NCI-H446 (cell line): ENCODE measurements at places on chromosomes 5 and 9.

- no peak for DNase-seq
These were observed 261.8 kb downstream of the CTNND2 start for GRCh38 chr5:11642438-11642837.

DNA sequence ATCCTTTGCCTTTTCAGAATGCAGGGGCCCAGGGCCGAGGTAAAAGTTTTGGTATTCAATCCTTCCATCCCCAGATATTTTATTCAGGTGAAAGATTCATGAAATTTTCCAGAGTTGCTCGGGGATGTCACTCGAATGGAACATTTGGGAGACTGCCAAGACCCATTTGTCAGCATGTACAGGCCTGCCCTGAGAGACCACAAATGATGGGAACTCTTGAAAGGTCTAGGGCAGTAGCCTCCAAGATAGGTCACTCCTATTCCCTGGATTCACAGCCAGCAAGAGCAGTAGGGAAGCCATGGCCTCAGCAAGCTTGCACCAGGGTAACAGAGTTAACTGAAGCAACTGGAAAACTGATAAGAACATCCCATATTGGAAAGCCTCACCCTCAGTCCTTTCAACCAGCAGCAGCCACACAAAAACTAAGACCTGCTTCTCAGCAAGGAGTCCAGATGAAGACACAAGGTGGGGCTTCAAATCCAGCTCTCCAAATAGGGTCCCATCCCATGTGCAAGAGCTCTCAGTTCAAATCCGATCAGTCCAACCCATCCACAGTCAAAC lies 12.5 kb downstream of the CARD6 start:
- DNase-seq, result peak; percentile 36

DNA sequence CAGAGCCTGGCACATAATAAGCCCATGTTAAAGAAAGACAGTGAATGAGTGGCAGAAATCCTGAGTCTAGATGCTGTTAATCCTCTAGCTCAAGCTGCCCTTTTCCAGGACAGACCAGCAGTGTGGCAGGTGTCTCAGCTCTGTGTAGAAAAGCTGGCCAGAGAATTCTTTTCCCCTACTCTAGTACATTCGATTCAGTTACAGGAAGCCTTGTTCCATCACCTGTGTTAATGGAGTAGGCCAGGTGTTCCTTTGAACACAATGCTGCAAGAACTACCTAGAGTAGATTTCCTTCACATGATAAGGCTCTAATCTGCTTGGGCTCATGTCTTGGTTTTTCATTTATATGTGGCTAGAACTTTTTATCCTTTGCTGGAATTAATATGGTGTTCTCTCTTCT lies 52.5 kb downstream of the NUP214 start:
- no peak for DNase-seq

DNA sequence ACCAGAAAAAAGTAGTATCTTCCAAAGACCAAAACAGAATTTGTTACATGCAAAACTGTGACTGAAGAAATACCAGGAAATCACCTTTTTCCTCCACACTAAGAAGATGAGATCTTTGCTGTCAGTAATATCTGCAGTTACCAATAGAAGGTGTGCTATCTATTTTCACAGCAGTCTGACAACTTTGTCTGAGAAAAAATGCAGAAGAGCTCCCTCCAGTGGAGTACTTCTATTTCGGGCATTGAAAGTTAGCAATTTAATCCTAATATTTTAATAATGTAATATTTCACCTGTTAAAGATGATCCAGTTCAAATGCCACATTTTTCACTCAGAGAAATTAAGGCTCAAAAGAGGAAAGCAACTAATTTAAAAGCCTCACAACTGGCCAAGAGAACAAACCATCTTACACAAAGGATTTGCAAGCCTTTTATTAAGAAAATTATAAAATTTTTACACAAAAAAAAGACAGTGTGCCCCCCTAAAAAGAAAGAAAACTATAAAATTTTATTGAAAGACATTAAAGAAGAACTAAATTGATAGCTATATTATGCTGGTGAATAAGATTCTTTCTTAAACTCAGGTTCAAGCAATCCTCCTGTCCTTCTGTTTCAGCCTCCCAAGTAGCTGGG lies 50.6 kb downstream of the DEPDC1B start:
- DNase-seq, result peak; percentile 58

- no peak for DNase-seq
These were observed 107.4 kb upstream of the LHFPL2 start for GRCh38 chr5:78755822-78756429.

GRCh38 chr5:74233571-74233970 lies 407.0 kb downstream of the ENC1 start:
- no peak for DNase-seq

GRCh38 chr9:95499046-95499676 lies 17.6 kb downstream of the PTCH1 start:
- no peak for DNase-seq

- no peak for DNase-seq
These were observed 1084.6 kb upstream of the ARRDC3 start for GRCh38 chr5:92467695-92468094.
